ENCODE measurements at places on chromosomes 2 and 18. TPM values are rescaled to one million over a fixed set of nuclear protein-coding genes. Genes with fewer than 3 reads are reported as not detected.

PID1 gene
- total RNA-seq, result 88.6 TPM

SLC4A3 gene
- total RNA-seq, result 2.0 TPM

IL1RL2 gene
- total RNA-seq, result 1.8 TPM

VIT gene
- 29.2 TPM for total RNA-seq

ERFE gene
- total RNA-seq, result 2.5 TPM

AMER3 gene
- total RNA-seq, result not detected

CXCR1 gene
- 3.5 TPM for total RNA-seq

SLC16A14 gene
- total RNA-seq, result 6.0 TPM

KIAA2012 gene
- total RNA-seq, result not detected

RSAD2 gene
- 8.9 TPM for total RNA-seq

SEMA4C gene
- 49.6 TPM for total RNA-seq

RGPD3 gene
- total RNA-seq, result 0.18 TPM

- H3K27me3 ChIP-seq, result no peaks in the 10 kb centered on the region
- H3K4me1 ChIP-seq, result no peaks in the 10 kb centered on the region
- no peak for DNase-seq
- no peak overlapping the region for H3K27ac ChIP-seq
- H3K36me3 ChIP-seq, result peaks cover 2% of the 10 kb centered on the region
Measured at GRCh38 chr2:215332872-215333595, 21.2 kb downstream of the ATIC start.

GRCh38 chr2:13652531-13653313, 936.0 kb downstream of the TRIB2 start:
- no peak overlapping the region for H3K27ac ChIP-seq
- no peak for DNase-seq
- no peaks in the 10 kb centered on the region for H3K27me3 ChIP-seq
- no peaks in the 10 kb centered on the region for H3K4me1 ChIP-seq
- no peaks in the 10 kb centered on the region for H3K36me3 ChIP-seq
- no peak overlapping the region for H3K4me3 ChIP-seq

- H3K27ac ChIP-seq, result no peak overlapping the region
- H3K4me3 ChIP-seq, result no peak overlapping the region
- DNase-seq, result no peak
- no peaks in the 10 kb centered on the region for H3K27me3 ChIP-seq
- H3K36me3 ChIP-seq, result no peaks in the 10 kb centered on the region
- no peaks in the 10 kb centered on the region for H3K4me1 ChIP-seq
Measured at GRCh38 chr2:66802877-66803276, 368.0 kb downstream of the MEIS1 start.

GRCh38 chr18:32138332-32138982, 46.8 kb downstream of the RNF138 start:
- H3K36me3 ChIP-seq, result no peaks in the 10 kb centered on the region
- H3K4me1 ChIP-seq, result no peaks in the 10 kb centered on the region
- H3K27me3 ChIP-seq, result no peaks in the 10 kb centered on the region
- H3K27ac ChIP-seq, result no peak overlapping the region

GRCh38 chr2:159713631-159714246, 1.4 kb downstream of the MARCHF7 start:
- DNase-seq, result no peak
- no peak overlapping the region for H3K27ac ChIP-seq
- H3K4me3 ChIP-seq, result peak overlapping the region; percentile 81
- H3K4me1 ChIP-seq, result peaks cover 9% of the 10 kb centered on the region
- no peaks in the 10 kb centered on the region for H3K36me3 ChIP-seq
- H3K27me3 ChIP-seq, result no peaks in the 10 kb centered on the region

GRCh38 chr2:237217995-237218616, 132.4 kb downstream of the COPS8 start:
- no peaks in the 10 kb centered on the region for H3K27me3 ChIP-seq
- no peak overlapping the region for H3K27ac ChIP-seq
- H3K4me3 ChIP-seq, result no peak overlapping the region
- H3K4me1 ChIP-seq, result no peaks in the 10 kb centered on the region
- no peak for DNase-seq
- H3K36me3 ChIP-seq, result no peaks in the 10 kb centered on the region

GRCh38 chr18:49843778-49844625, 30.7 kb upstream of the ACAA2 start:
- no peaks in the 10 kb centered on the region for H3K4me1 ChIP-seq
- H3K36me3 ChIP-seq, result no peaks in the 10 kb centered on the region
- no peak overlapping the region for H3K4me3 ChIP-seq
- H3K27ac ChIP-seq, result no peak overlapping the region
- peak; percentile 58 for DNase-seq
- H3K27me3 ChIP-seq, result no peaks in the 10 kb centered on the region

DNA sequence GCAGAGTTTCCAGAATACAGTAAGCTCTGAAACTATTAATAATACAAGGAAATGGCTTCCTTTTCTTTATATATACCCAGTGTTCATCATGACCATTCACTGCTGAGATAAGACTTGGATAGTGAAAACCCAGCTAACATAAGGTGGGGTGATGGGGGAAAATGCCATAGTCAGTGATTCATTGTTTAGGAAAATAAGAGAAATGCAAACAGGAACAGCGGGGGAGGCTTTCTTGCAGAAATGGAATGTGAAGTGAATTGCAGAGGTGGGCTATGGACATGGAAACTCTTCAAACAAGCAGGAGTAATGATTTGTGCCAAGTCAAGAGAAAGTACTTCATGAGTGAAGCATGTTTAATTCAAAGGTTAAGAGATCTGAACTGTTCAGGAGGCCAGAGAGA, 519.4 kb downstream of the TDRD15 start:
- no peaks in the 10 kb centered on the region for H3K4me1 ChIP-seq
- DNase-seq, result no peak
- H3K4me3 ChIP-seq, result no peak overlapping the region
- H3K36me3 ChIP-seq, result no peaks in the 10 kb centered on the region
- no peak overlapping the region for H3K27ac ChIP-seq

- H3K36me3 ChIP-seq, result no peaks in the 10 kb centered on the region
- no peak for DNase-seq
- peaks cover 2% of the 10 kb centered on the region for H3K4me1 ChIP-seq
Measured at GRCh38 chr2:46010223-46010924, 286.8 kb upstream of the EPAS1 start.

- no peaks in the 10 kb centered on the region for H3K27me3 ChIP-seq
- no peaks in the 10 kb centered on the region for H3K4me1 ChIP-seq
- H3K4me3 ChIP-seq, result no peak overlapping the region
- no peak for DNase-seq
Measured at GRCh38 chr2:133711201-133711600, 142.9 kb upstream of the NCKAP5 start.

- H3K36me3 ChIP-seq, result no peaks in the 10 kb centered on the region
- H3K4me3 ChIP-seq, result no peak overlapping the region
- DNase-seq, result no peak
- H3K27ac ChIP-seq, result no peak overlapping the region
- no peaks in the 10 kb centered on the region for H3K4me1 ChIP-seq
Measured at GRCh38 chr2:66428986-66429612, 5.8 kb upstream of the MEIS1 start.

- DNase-seq, result peak; percentile 36
- no peaks in the 10 kb centered on the region for H3K4me1 ChIP-seq
- H3K4me3 ChIP-seq, result no peak overlapping the region
- no peak overlapping the region for H3K27ac ChIP-seq
- H3K27me3 ChIP-seq, result no peaks in the 10 kb centered on the region
Measured at GRCh38 chr2:142693171-142693950, 184.1 kb upstream of the KYNU start.

- no peak overlapping the region for H3K4me3 ChIP-seq
- no peaks in the 10 kb centered on the region for H3K36me3 ChIP-seq
- DNase-seq, result no peak
- H3K27ac ChIP-seq, result no peak overlapping the region
- H3K27me3 ChIP-seq, result no peaks in the 10 kb centered on the region
Measured at GRCh38 chr2:167626301-167626700, 621.1 kb downstream of the STK39 start.

GRCh38 chr18:61882296-61883004, 10.4 kb downstream of the RNF152 start:
- H3K27me3 ChIP-seq, result no peaks in the 10 kb centered on the region
- H3K4me1 ChIP-seq, result no peaks in the 10 kb centered on the region
- H3K4me3 ChIP-seq, result no peak overlapping the region

- no peak overlapping the region for H3K4me3 ChIP-seq
- H3K27me3 ChIP-seq, result no peaks in the 10 kb centered on the region
- DNase-seq, result no peak
- no peaks in the 10 kb centered on the region for H3K4me1 ChIP-seq
Measured at GRCh38 chr2:39981883-39982311, 202.8 kb upstream of the THUMPD2 start.

DNA sequence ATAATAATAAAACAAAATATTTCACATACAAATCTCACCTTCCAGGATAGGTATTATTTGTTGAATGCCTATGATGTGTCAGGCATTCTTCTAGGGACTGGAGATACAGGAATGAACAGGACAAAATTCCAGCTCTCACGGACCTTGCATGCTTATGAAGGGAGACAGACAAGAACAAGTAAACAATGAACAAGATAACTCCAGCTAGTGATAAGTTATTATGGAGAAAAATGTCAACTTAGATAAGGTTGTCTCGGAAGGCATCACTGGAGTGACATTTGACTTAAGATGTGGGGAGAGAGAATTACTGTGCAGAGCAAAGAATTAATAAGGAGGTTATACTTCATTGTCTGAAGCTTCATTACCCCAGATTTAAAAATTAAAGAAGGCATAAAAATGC, 836.7 kb downstream of the SOCS6 start:
- H3K36me3 ChIP-seq, result no peaks in the 10 kb centered on the region
- no peak overlapping the region for H3K27ac ChIP-seq
- no peaks in the 10 kb centered on the region for H3K27me3 ChIP-seq
- H3K4me1 ChIP-seq, result no peaks in the 10 kb centered on the region
- no peak for DNase-seq
- no peak overlapping the region for H3K4me3 ChIP-seq

DNA sequence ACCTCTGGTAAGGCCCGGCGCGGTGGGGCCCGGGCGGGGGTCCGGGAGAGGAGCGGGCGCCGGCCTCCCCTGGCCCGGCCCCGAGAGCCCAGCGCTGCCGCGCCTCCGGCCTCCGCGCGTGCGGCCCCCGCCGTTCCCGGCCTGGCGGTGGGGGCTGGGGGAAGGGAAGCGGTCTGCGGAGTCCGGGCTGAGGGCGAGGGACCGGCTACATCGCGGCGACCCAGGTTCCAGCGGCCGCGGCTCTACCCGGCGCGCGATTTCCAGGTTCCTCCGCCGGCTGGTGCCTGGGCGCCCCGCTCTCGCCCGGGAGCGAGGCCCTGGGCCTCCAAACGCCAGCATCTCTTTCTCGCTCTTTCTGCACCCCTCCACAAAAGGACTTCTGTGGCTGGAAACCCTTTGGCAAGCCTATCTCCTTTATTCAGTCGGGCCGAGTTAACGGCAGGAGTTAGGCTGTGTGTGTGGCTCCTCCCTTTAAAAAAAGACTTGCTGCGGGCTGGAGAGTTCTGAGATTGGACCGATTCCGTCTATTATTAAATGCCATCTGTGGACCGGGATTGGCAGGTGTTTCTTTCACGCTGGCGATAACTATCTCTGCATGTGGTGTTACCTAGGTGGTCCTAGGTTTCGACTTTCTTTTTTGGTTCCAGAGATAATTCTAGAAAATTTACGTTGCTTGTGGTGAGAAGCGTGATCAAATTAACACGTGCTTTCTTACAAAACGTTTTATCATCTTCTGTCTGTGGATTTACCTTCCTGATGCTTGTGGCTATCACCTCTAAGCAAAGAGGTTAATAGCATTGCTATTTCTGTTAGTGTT, 592 bp downstream of the ME2 start:
- H3K27ac ChIP-seq, result peak overlapping the region; percentile 31
- no peaks in the 10 kb centered on the region for H3K27me3 ChIP-seq

GRCh38 chr2:151237422-151238025, 24.1 kb downstream of the RBM43 start:
- H3K4me3 ChIP-seq, result no peak overlapping the region
- no peaks in the 10 kb centered on the region for H3K27me3 ChIP-seq
- DNase-seq, result no peak
- H3K27ac ChIP-seq, result no peak overlapping the region
- H3K36me3 ChIP-seq, result no peaks in the 10 kb centered on the region
- no peaks in the 10 kb centered on the region for H3K4me1 ChIP-seq

DNA sequence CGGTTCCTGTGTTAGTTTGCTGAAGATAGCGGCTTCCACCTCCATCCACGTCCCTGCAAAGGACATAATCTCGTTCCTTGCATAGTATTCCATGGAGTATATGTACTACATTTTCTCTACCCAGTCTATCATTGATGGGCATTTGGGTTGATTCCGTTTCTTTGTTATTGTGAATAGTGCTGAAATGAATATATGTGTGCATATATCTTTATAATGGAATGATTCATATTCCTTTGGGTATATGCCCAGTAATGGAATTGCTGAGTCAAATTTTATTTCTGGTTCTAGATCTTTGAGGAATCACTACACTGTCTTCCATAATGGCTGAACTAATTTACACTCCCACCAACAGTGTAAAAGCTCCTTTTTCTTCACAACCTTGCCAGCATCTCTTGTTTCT, 255.4 kb upstream of the CDH2 start:
- no peaks in the 10 kb centered on the region for H3K36me3 ChIP-seq
- no peak overlapping the region for H3K4me3 ChIP-seq
- H3K4me1 ChIP-seq, result no peaks in the 10 kb centered on the region
- DNase-seq, result no peak

- no peak for DNase-seq
- peaks cover 6% of the 10 kb centered on the region for H3K36me3 ChIP-seq
- H3K27ac ChIP-seq, result peak overlapping the region; percentile 55
Measured at GRCh38 chr18:63980027-63980426, 10.1 kb downstream of the SERPINB8 start.

DNA sequence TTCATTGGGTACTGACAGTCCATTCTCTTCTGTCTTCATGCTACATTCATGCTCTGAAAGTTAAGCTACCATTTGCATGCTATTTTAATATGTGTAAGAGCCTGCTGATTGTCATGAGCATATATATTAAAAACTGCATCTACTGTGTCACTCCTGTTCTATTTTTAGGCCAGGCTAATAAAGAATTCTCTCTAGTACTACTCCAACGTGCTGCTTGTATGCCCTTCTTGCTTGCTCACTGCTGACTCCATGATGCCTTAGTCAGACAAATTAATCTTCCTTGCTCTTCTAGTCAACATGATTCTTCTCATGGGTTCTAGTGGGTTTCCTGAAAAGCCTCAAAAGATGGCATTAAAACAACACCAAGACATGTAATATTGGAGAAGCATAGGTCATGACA, 1600.1 kb downstream of the DPP10 start:
- no peaks in the 10 kb centered on the region for H3K4me1 ChIP-seq
- H3K27me3 ChIP-seq, result no peaks in the 10 kb centered on the region
- no peak for DNase-seq
- H3K4me3 ChIP-seq, result no peak overlapping the region
- no peaks in the 10 kb centered on the region for H3K36me3 ChIP-seq
